ENCODE measurements at places on chromosomes 11 and 22. TPM values are rescaled to one million over a fixed set of nuclear protein-coding genes. Genes with fewer than 3 reads are reported as not detected.

GRCh38 chr11:129035244-129035643 lies 92.6 kb upstream of the TP53AIP1 start:
- no peak for DNase-seq

Gene SLC29A2
- 4.7 TPM for total RNA-seq

DNA sequence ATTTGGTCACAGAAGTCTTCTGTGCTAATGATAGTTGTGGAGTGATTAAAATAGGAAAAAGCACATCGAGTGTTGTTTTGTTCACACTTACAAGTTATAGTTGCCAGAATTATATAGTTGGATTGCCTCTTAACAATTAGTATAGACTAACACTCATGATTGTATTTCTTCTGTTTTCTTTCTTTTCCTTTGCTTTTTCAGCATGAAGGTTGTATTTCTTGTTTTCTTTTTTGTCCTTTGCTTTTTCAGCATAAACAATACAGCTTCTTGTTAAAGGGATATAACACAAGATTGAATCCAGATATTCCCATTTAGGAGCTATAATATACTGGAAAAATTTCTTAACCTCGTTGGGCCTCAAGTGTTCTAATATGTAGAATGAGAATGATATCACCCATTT lies 31.1 kb downstream of the ACER3 start:
- no peak for DNase-seq

GRCh38 chr11:66126064-66126463 lies 56.0 kb downstream of the PACS1 start:
- no peak for DNase-seq

Data from GM12878 (cell line).